Fibroblast of villous mesenchyme (primary cell): ENCODE measurements at places on chromosomes 3 and 15. TPM values are rescaled to one million over a fixed set of nuclear protein-coding genes. Genes with fewer than 3 reads are reported as not detected.

SLC25A36 gene
- 56.7 and 65.2 TPM in 2 replicates for total RNA-seq

COL6A5 gene
- total RNA-seq, result under 0.01 TPM in 2 replicates

PIF1 gene
- total RNA-seq, result 9.7 and 11.2 TPM in 2 replicates

GUCA1C gene
- not detected in 2 replicates for total RNA-seq

CYP8B1 gene
- not detected in 2 replicates for total RNA-seq

CPN2 gene
- total RNA-seq, result not detected in 2 replicates

FBLN2 gene
- 30.2 and 50.6 TPM in 2 replicates for total RNA-seq

CD200R1 gene
- total RNA-seq, result under 0.01 TPM in 2 replicates

CYP1A2 gene
- total RNA-seq, result not detected in 2 replicates

C2CD4B gene
- total RNA-seq, result not detected in 2 replicates

BCHE gene
- 1.6 and 2.6 TPM in 2 replicates for total RNA-seq

CD96 gene
- 0.32 TPM in 1 of 2 replicates, not detected in the other for total RNA-seq

KNL1 gene
- 12.9 and 22.9 TPM in 2 replicates for total RNA-seq

ADGRG7 gene
- not detected in 2 replicates for total RNA-seq

PHC3 gene
- 37.0 and 51.4 TPM in 2 replicates for total RNA-seq

FANCD2OS gene
- not detected in 2 replicates for total RNA-seq

RGMA gene
- total RNA-seq, result 0.32 TPM in 1 of 2 replicates, not detected in the other

CD86 gene
- not detected in 2 replicates for total RNA-seq

SOX2 gene
- not detected in 2 replicates for total RNA-seq

SERINC4 gene
- total RNA-seq, result under 0.01 TPM in 1 of 2 replicates, not detected in the other

SPRED1 gene
- 45.4 and 55.7 TPM in 2 replicates for total RNA-seq

CP gene
- total RNA-seq, result under 0.01 TPM in 1 of 2 replicates, not detected in the other
